ENCODE measurements at places on chromosomes 2 and 18. TPM values are rescaled to one million over a fixed set of nuclear protein-coding genes. Genes with fewer than 3 reads are reported as not detected.

Gene CYP27C1
- total RNA-seq = 0.10 TPM

Gene AMER3
- total RNA-seq = not detected

Gene DNAH7
- total RNA-seq = 3.8 TPM

Gene FOXI3
- not detected for total RNA-seq

Gene ARHGAP28
- total RNA-seq = 16.9 TPM

Gene SIGLEC15
- 0.13 TPM for total RNA-seq

Gene SERPINB7
- total RNA-seq = not detected

Gene SMIM21
- total RNA-seq = not detected

Gene MGAT4A
- total RNA-seq = 12.6 TPM

Gene KIF5C
- total RNA-seq = 1.2 TPM

Gene TPO
- total RNA-seq = 0.46 TPM

Gene GAD1
- 0.36 TPM for total RNA-seq

Gene PLGLB1
- total RNA-seq = 1.6 TPM

Gene UGT1A1
- total RNA-seq = not detected

Gene GRB14
- total RNA-seq = 10.0 TPM

Gene ELOA2
- total RNA-seq = not detected
